GDM1 (cell line): ENCODE measurements at places on chromosomes 3 and 15.

- DNase-seq: no peak
These were observed 7.1 kb downstream of the EIF4E3 start for GRCh38 chr3:71718072-71718471.

DNA sequence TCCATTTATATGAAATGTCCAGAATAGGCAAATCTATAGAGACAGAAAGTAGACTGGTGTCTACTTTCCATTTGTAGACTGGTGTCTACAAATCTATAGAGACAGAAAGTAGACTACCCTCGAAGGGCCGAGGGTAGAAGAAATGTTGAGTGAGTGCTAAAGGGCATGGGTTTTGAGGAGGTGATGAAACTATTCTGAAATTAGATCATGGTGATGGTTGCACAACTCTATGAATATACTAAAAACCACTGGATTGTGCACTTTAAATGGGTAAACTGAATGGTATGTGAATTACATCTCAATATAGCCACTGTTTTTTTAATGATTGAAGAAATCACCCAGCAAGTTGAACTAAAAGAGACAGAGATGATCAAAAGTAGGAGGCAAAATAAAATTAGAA is 27.9 kb downstream of the TP53BP1 start:
- DNase-seq: no peak

DNA sequence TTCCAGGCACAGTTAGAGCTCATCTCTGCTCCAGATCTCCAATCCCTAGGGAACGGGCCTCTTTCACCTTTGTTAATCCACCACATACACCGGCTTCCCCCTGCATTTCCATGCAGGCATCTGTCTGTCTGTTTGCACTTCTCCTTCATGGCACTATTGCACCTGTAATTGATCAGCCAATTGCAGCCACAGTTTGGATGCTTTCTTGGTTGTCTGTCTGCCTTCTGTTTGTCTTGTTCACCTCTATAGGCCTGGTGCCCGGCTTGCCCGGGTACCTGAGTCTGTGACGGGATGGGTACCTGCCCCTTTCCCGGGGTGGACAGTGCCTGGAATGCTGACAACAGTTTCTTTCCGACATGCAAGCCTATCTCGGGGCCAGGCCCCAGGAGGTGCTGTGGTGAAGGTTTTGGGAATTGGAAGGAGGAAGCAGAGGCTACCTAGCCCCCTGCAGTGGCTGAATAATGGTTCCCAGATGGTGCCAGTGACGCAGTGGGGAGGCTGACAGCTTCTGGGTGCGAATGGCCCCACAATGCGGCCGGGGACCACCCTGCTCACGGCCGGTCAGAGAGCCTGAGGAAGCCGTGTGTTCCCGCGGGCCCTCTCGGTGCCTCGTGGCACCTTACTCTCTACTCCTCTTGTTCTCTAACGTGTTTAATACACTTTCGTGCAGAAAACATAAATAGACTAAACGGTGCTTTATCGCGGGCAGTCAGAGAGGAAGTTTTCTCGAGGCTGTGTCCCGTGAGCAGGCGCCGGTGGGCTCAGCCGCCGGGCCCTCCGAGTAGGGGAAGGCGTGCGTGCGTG is 31.3 kb upstream of the RAB6B start:
- no peak for DNase-seq

DNA sequence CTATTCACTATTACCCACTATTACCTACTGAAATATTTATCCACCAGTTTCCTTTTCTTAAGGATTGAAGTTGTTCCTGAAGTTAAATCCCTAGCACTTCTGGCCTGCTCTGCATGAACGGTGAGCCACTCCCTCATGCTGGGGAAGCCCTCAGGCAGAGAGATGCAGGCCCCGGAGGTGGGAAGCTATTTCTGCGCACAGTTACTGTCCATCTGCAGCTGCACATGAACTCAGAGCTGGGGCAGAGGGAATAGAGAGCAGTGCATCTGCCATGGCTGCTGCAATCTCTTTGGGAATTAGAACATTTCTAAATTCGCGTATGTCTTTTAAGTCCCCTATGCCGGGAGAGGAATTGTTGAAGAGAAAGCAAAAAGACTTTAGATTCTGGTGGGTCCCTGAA is 6.3 kb upstream of the GALNT15 start:
- no peak for DNase-seq

DNA sequence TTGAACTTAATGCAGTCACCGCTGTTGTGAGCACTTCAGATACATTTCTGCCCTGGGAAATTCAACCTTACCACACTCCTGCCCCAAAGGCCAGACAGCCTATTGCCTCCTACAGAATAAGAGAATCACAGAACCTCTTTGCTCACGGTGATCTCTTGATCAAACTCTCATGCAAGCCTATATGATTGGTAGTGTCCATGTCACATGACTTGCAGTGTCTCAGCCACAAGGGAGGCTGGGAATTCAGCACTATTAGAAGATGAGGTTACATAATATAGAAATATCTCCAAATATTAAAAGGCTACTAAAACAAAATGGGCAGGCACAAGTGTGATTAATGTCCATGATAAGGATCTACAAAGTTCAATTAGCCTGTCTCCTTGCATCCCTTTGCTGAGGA is 3.8 kb upstream of the PCOLCE2 start:
- DNase-seq: no peak

DNA sequence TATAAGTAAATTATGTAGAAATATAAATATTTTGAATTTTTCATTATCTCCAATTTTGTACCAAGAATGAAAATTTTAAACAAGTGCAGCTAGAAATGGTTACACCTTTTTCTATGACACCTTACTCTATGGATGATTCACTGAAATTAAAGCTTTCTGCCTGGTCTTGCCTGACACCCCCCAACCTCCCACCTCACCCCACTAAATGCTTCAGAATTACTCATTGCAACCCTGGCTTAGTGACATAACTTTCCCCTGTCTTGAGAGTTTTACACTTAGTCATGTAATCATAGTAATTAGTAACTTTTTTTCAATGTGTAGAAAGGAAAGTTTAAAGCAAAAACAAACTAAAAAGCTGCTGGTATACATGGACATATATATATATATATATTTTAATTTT is 42.0 kb upstream of the MEIS2 start:
- DNase-seq: no peak

DNA sequence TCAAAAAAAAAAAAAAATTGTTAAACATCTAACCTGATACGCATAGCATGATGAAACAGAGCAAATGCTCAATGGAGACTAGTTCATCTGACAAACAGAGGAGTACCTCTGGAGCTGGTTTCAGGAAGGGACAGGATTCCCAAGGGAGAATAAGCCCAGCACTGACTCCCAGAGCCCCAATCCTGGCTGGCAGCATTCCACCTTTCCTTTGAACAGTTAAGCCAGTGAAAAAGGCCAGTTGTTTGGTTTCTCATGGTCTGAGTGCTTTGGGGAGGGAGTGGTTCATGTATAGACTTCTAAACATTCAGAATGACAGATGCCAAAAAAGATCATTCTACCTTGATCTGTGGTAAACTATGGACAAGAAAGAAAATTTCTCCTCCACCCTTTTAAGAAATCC is 277.9 kb upstream of the RARB start:
- no peak for DNase-seq

DNA sequence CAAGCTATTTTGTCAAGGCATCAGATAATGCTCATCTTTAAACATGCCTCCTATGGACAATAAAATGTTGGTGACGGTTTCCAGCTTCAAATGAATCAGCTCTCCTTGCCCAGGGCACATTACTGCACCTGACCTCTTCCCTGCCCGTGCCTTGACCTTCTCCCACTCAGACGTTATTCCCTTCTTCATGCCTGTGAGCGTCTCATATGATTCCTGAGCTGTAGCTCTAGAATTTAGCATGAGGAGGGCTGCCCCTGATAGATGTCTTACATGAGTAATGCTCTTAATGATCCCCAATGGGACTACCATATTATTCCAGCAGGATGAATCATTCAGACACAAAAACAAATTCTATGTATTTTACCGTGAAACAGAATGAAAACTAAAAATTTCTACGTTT is 762.7 kb downstream of the ROBO1 start:
- no peak for DNase-seq

GRCh38 chr3:154307363-154307762 is 16.9 kb downstream of the DHX36 start:
- no peak for DNase-seq

- no peak for DNase-seq
These were observed 15.2 kb downstream of the PRICKLE2 start for GRCh38 chr3:64209866-64210621.

DNA sequence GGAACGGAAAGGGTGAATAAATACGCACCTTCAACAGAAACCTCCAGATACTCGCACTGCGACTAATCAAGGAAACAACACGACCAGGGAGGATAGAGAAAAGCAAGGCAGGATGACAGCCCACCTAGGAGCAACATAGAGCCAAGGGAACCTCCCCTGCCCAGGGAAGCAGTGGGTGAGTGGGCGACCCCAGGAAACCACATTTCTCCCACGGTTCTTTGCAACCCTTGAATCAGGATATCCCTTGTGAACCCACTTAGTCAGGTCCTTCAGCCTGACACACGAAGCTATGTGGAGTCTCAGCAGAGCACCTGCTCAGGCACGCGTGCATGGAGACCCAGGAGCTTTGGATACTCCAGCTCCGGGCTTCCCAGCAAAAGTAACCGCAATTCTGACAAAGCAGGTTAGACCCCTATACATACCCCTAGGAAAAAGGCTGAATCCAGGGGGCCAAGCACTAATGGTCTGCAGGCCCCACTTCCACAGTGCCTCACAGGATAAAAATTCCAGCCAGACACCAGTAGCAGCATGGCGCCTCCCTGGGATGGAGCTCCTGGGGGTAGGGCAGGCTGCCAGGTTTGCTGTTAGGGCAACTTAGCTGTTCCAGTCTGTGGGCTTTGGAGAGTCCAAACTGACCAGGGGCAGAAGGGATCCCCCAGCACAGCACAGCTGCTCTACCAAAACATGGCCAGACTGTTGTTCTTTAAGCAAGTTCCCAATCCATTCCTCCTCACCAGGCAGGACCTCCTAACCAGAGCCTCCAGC is 38.4 kb upstream of the PXYLP1 start:
- DNase-seq: no peak

DNA sequence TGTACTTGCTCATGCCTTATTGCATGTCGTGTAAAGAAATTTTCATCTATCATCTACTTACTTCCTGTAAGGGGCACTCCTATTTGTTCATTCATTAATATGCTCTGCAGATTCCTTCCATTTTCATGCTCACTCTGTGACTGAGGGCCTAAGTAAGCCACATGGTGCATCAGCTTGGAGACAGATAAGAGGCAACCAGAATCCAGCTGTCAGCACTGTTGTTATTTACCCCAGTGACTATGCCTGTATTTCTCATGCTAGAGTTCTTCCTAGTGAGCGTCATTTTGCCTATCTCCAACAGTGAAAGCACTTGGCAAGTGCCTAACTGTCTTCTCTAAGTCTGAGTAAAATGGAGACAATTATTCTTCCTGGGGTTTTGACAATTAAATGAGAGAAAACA is 124.8 kb upstream of the ABI3BP start:
- DNase-seq: no peak

DNA sequence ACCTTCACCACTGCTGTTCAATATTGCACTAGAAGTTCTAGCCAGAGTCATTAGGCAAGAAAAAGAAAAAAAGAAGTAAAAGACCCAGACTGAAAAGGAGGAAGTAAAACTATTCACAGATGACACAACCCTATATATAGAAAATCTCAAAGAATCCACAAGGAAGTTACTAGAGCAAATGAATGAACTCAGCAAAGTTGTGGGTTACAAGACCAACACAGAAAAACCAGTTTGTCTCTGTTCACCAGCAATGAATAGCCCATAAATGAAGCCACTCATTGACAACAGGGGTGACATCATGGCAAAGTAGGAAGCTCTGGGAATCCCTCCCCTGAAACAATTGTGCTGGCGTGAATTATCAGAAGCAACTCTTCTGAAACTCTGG is 4.6 kb downstream of the CFAP100 start:
- DNase-seq: no peak

DNA sequence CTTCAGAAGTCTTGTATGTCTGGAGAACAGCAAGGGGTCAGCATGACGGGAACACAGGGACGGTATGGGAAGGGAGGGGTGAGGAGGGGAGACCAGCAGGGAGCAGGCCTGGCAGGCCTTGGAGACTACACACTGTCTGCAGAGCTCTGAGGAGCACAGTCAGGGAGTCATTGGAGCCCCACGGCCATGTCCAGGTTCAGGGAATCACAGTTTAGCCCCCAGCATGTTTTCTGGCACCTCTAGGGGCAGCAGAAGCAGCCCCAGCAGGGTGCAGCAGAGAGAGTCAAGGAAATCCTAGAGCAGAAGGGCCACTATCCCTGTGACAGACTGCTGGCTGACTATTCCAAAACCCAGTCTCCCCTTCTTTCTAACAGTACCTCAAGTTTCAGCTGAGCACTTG is 3.2 kb downstream of the LAMP3 start:
- no peak for DNase-seq

- DNase-seq: no peak
These were observed 60.4 kb upstream of the SLC2A2 start for GRCh38 chr3:171086914-171087313.

DNA sequence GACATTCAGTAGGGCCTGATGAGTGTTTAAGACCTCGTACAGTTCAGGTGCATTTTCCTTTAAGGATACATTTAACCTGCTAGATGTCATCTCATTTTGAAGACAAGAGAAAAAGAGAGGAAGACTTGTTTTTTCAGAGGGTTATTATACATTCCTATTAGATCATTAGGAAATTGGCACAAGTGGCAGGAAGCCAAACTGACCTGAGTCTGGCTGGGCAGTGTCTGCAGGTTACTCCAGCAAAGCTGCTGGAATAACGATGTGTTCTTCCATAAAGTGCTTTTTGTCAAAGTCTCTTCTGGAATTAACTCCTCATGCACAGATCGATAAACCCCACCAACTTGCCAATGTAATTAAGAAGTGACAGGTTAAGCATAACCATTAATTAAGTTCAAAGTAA is 396.4 kb upstream of the TPRG1 start:
- no peak for DNase-seq

- DNase-seq: no peak
These were observed 29.9 kb downstream of the NIT2 start for GRCh38 chr3:100364421-100364820.

DNA sequence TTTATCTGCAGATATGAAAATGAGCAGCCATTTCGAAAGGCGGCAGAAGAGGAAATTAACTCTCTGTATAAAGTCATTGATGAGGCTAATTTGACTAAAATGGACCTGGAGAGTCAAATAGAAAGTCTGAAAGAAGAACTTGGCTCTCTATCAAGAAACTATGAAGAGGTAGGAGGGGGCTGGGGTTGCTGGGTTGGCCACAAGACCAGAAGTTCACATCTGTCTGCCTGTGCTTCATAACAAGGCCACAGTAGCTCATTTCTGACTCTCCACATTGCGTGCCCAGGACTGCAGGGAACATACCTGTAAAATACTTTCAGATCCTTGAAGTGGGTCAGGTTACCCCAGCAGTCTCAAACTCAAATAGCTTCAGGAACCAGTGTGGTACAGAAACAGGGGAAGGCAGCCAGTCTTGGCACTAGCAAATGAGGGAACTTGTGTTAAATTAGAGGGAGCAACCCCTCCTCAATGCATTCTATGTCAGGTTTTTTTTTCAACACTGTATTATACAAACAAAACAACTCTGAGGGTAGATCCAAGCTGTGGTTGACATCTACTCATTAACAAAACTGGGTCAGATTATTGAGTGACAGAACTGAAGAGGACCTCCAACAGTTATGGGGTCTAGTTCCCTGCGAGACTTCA is 48.7 kb downstream of the BFSP2 start:
- no peak for DNase-seq
